Hematopoietic multipotent progenitor cell treated with erythropoietin and hydrocortisone succinate and interleukin-3 and kit ligand, for 6 days (in vitro differentiated cells): ENCODE measurements at places on chromosomes 2 and 18.

DNA sequence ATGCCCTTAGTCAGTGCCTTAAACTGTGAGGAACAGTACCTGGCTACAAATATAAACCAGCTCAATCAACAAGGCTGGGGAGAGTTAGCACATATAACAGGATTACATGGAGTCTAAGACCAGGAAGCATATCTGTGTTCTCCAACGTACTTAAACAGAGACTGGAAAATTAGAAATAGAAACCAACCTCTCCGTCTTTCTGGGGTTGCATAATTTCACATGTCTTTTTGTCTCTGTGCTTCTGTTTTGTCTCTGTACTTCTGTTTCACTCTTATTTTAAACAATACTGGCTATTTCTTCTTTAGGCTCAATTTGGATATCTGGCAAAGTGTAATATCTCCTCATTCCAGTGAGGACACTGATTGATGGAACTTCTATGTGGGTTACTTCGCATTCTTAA is 749.0 kb upstream of the ZEB2 start:
- DNase-seq = no peak

DNA sequence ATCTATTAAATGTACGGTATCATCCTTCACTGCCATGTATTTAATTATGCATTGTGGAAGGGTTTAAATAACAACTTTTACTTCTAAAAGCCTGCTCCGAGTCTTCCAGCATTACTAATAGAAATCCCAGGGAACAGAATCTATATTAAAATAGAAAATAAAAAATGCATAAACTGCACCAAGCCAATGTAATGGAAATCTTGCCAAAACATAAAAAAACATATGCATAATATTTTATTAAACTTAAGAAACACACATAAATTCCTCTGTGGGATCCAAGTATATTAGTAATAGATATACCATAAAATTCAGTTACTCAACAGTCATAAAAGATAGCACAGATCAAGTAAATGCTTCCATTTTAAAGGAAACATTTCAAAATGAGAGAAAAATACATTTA is 175.6 kb downstream of the TDRD15 start:
- no peak for DNase-seq

DNA sequence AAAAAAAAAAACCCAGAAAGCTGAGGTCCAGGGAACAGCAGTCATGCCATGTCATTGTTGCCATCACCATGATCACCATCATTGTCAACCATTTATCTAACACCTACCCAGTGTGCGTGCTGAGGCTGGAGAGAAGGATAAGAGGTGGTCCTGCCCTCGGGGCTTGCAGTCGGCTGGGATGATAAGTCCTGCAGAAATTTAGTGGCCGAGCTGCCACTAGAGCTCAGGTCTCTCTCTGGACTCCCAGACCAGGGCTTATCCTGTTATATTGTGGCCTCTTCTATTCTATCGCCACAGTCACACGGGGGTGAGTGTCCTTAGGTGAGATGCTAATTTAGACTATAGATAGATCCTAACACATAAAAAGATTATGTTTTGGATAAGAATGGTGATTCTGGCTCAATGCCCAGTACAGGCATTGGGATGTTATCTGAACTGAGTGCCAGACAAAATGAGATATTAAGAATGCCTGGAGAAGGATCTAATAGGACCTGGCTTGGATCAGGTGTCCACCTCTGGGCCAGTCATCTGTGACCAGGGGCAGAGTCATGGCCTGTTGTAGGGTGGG is 43.2 kb upstream of the YWHAQ start:
- peak; percentile 90 for DNase-seq

DNA sequence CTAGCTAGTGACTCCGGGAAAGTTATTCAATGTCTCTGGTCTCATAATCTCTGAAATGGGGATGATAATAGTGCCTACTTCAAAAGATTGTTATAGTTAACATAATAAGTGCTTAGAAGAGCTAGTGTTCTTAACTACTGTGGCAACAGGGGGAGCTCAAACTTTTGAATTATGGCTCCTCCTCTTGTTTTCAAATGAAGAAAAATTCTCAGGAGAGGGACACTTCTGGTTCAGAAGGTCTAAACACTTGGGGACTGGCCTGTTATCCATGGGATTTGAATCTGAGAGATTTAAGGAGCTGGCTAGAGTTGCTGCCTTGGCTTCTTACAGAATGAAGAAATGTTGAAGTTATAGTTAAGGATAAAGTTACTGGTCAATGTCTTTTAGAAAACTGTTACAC is 92.2 kb upstream of the ITGB6 start:
- no peak for DNase-seq

DNA sequence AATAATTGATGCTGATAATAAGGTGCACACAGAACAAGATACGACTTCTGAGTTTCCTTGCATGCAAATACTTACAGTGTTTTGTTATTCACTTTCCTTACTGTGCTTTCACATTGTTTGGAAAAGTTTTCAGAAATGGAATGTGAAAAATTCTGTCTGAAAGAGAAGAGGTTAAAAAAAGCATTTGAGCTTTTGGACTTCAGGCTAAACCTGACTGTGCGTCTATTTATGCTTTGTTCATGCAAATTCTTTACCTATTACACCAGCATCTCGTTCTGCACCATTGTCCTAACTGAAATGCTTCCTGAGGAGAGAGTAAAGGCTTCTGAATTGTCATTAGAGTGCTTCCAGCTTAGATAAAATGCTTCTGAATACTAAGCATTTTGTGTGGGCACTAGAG is 61.4 kb downstream of the LHCGR start:
- no peak for DNase-seq

DNA sequence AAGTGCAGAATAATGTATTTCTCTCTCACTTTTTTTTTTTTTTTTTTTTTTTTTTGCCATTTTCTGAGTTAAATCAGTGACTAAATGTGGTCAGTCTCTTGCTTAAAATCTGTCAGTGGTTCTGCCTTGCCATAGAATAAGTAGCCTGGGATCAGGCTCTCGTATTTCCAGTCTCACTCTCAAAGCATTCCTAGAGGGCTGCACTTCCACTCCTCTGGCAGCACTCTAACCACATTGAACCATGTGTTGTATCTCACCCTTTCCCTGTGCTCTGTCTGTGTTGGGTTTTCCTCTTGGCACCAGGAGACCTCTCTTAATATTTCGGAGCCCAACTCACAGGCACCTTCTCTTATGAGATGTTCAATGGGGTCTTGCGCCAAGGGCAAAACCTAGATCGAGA is 304.4 kb downstream of the CTNNA2 start:
- no peak for DNase-seq

GRCh38 chr18:52156166-52156565 is 183.8 kb upstream of the DCC start:
- no peak for DNase-seq

DNA sequence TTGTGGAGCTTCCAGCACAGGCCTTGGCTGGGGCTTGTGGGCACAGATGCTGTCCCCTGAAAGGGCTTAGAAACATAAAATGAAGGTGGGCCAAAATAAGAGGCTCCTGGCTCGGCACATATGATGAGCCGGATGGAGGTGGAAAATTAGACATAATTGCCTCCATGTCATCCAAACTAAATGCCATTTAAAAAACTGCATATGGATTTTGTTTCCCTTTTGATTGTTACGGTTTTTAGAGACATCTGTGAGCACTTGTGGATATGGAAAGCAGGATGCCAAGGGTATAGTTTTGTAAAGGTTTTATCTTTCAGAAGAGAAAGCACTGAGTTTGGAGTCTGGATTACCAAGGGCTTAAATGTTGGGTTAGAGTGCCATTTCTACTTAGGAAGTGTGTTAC is 498.3 kb downstream of the RIT2 start:
- no peak for DNase-seq

- DNase-seq = peak; percentile 24
These were observed 141.6 kb downstream of the RTP5 start for GRCh38 chr2:242011167-242011513.

DNA sequence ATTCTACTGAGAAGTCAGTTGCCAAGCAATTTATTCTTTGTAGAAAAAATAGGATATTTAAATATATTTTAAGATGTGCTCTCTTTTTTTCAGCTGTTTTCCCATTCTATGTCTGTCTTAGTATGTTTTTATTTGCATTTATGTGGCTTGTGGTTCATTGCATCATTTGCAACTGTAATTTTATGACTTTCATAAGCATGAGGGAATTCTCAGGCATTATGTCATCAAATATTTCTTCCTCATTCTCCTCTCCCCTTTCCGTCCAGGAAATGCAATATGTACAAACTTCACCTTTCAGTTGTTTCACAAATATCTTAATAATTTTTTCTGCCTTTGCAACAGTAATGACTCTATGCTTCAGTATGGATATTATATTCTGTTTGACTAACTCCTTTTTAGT is 560.2 kb upstream of the LRATD1 start:
- DNase-seq = no peak

GRCh38 chr18:78082816-78083215 is 833.2 kb downstream of the GALR1 start:
- DNase-seq = no peak

GRCh38 chr2:27889774-27890145 is 427 bp downstream of the RBKS start:
- peak; percentile 26 for DNase-seq

DNA sequence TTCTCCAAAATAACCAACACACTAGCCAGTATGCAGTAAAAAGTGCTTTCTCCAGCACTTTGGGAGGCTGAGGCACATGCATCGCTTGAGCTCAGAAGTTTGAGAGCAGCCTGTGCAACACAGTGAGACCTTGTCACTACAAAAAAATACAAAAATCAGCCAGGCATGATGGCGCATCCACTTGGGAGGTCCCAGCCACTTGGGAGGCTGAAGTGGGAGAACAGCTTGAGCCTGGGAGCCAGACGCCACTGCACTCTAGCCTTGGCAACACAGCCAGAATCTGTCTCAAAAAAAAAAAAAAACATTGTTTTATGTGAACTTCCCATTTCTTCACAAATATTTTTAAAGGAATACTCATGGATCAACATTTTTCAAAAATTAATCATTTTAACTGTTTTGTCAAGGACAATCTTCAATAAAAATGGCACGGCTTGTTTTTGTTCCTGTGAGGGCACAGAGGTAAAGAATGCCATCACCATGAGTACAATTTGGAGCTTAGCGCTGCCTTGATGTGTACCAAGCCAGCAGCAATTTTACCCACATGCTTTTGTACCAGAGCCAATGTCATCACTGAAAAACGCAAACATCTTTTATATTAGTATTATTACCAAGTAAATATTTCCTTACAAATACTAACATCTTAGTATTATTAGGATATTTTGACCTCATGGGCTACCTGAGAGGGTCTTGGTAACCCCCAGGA is 26.7 kb downstream of the RAB1A start:
- no peak for DNase-seq

DNA sequence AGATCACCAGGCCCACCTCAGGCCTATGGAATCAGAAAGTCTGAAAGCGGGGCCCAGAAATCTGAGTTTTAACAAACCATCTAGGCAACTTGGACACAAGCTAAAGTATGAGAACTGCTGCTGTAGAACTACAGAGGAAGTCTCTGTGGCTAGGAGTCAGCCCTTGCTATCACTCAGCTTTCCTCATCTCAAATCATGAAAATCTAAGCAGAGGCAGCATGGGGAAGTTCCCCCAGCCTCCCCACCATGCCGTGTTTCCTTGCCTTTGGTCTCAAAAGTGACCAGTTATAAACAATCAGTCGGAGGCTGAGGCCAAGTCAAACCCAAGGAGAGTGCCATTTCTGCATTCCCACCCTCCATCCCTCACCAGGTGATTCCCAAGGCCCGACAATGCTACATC is 404.7 kb downstream of the BCL11A start:
- DNase-seq = peak; percentile 52

DNA sequence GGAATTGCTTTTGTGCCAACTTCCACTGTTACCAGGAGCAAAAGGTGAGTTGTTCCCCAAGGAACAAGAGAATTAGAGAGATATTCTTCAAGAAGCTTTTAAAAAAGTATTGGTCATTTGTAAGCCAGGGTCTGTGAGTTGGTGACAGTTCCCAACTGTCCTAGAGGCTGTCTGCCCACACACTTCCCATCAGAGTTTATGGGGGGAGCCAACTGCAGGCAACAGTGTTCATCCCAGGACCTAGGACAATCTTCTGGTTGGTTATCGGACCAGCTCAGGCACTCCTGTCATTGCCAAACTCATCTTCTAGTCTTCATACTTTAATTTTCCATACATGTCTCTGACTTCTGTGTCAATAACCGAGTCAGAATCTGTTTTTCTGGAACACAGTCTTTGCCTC is 47.5 kb upstream of the SLC8A1 start:
- DNase-seq = no peak

DNA sequence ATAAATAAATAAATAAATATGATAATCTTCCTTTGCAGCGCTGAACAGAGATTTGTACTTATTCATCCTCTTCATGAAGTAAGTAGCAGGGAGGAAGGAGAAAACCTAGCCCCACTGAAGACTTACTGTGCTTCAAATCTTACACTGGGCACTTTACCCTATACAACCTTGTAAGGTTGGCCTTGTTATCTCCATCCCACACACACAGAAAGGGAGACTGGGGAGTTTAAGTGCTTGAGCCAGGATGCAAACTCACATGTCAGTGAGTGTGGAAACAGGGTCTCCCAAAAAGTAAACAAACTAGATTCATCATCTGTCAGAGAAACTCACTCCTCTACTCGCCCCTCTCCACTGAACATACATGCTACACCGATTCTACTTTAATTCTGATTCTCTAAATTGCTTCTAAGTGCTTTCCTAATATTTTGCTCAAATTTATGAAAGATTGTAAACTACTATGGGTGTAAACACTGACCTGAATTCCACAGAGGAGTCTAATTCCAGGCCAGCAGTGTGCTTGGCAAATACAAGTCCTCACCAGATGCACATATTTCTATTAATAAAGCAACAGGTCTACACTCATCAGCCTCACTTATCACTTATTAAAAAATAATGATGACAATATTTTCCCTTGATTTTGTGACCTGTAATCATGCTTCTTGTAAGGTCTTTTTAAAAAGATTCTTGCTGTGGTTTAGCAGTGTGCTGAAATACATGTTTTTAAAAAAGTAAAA is 155.5 kb downstream of the TCF4 start:
- no peak for DNase-seq
